ENCODE measurements at places on chromosomes 11 and 22.

GRCh38 chr11:98455500-98456307 lies 565.0 kb upstream of the CNTN5 start:
- DNase-seq, result no peak

- no peak for DNase-seq
Measured at GRCh38 chr22:25161017-25161915, 38.4 kb upstream of the CRYBB3 start.

DNA sequence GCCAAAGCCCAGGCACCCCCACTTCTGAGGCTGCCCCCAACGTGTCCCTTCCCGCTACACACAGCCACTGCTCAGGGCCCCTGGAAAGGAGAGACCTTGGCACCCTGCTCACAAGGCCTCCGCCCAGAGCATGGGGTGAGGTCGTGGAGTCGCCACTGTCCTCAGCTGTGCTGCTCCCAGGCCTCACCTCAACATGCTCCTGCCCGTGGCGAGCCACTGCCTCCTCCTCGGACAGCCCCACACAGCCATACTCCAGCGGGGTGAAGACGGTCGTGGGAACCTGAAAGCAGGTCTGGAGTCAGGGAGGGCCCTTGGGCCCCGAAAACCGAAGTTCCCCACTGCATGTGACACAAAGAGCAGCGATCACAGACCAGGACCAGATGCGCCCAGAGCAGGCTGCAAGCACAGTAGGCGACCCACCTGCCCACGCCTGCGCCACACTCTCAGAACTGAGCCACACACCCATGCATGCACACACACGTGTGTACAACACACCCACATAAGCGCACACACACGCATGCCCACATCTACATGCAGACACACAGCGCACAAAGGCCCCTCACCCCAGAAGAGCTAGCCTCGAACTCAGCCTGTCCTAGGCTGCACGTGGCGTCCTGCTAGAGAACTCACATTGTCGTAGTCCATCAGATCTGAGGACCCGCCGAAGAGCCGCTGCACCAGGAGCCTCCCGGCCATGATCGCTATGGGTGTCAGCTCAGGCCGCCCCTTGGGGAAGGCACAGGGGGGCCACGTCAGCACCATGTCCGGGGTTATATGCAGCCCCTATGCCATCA lies 25.5 kb upstream of the GNB1L start:
- no peak for DNase-seq

GRCh38 chr11:68891351-68891948 lies 12.2 kb downstream of the MRPL21 start:
- DNase-seq, result no peak

- no peak for DNase-seq
Measured at GRCh38 chr22:49099089-49099488, 728.6 kb downstream of the BRD1 start.

DNA sequence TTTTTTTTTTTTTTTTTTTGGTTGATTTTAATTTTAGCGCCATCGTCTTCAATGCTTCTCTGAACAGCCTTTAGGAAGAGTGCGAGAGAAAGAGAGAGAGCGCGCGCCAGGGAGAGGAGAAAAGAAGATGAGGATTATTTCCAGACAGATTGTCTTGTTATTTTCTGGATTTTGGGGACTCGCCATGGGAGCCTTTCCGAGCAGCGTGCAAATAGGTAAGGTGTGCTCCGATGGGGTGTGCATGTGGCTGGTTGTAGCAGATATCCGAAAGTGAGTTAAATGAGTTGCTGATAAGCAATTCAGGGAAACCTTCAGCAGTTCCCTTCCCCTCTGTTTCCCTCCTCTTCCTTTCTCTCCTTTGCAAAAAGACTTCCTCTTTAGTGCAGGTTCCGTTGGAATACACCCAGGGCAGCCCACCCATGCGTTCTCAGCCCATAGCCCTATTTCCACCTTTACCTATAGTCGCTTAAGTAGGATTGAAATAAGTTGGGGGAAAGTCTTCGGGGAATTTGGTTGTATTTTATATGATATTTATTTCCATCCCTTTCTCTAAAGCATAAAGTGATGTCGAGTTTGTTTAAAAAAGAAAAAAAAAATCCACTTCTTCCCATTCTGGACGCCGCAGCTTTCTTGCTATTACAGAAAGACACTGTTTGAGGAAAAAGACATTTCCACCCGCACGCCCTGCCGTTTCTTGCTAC lies 1.1 kb downstream of the GRIA4 start:
- DNase-seq, result no peak

DNA sequence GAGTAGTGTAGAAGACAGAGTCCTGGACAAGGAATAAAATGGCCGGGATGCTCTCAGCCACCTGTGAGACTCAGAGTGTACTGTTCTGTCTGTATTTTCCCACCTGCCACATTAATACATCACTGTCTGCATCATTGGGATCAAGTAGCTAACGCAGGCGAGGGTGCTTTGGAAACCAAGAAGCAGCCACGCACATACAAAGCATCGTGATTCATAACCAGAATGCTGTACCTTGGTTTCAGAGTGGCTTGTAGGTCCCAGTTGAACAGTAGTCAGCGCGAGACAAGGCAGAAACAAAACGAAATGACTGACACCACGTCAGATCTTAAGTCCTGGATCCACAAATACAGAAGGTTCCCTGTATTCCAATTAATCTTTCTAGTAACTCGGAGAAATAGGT lies 198.3 kb downstream of the GRIK4 start:
- DNase-seq, result no peak

DNA sequence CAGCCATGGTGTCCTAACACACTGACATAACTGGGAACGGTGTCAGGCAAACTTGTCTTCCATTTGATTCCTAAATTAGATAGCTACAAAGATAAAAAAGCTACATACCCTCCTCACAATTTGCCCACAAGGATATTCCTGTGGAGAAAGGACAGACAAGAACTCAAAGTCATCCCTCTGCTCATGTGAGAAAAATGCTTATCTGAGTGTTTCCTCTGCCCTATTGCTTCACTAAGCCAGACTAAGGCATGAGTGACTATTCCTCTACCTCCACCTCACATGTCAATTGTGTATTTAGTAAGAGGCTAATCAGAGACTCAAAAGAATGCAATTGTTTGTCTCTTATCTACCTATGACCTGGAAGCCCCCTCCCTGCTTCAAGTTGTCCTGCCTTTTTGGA lies 247.7 kb downstream of the DDX10 start:
- DNase-seq, result no peak

DNA sequence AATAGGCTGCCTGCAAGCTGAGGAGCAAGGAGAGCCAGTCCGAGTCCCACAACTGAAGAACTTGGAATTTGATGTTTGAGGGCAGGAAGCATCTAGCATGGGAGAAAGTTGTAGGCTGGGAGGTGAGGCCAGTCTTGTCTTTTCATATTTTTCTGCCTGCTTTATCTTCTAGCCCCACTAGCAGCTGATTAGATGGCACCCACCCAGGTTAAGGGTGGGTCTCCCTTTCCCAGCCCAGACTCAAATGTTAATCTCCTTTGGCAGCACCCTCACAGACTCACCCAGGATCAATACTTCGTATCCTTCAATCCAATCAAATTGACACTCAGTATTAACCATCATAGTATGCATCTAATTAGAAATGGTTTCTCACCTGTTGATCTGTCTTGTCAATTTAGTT lies 5.0 kb upstream of the COX8A start:
- DNase-seq, result no peak

GRCh38 chr11:8219257-8220021 lies 44.2 kb downstream of the LMO1 start:
- no peak for DNase-seq

DNA sequence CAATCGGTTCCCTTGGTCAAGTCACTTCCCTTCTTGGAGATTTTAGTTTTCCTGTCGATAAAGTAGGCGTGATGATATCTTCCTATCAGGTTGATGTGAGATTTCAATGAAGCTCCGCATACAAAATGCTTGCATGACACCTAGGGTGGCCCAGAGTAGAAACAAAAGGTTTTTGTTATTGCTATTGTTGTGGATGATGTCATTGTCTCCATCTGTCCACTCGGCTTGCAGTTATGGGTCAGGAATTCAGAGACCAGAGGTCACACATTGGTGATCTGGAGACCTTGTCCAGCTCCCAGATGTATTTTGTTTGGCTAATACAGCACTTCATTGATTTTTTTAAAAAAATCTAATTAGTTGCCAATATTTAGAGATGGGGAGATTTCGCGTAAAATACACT lies 382.1 kb downstream of the MN1 start:
- no peak for DNase-seq
